Erythroblast (primary cell): ENCODE measurements at places on chromosomes 16 and 17.

DNA sequence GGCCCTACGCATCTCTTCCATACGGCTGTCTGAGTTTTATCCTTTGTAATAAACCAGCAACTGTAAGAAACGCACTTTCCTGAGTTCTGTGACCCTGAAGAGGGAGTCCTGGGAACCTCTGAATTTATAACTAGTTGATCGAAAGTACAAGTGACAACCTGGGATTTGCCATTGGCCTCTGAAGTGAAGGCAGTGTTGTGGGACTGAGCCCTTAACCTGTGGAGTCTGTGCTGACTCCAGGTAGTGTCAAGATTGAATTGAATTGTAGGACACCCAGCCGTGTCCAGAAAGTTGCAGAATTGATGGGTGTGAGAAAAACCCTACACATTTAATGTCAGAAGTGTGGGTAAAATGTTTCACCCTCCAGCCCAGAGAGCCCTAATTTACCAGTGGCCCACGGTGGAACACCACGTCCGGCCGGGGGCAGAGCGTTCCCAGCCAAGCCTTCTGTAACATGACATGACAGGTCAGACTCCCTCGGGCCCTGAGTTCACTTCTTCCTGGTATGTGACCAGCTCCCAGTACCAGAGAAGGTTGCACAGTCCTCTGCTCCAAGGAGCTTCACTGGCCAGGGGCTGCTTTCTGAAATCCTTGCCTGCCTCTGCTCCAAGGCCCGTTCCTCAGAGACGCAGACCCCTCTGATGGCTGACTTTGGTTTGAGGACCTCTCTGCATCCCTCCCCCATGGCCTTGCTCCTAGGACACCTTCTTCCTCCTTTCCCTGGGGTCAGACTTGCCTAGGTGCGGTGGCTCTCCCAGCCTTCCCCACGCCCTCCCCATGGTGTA, 1.5 kb downstream of the GAA start:
- no peak for DNase-seq

- no peak for DNase-seq
Measured at GRCh38 chr17:42476411-42476810, 17.7 kb downstream of the ATP6V0A1 start.

GRCh38 chr16:84314814-84315213, 20.1 kb downstream of the WFDC1 start:
- DNase-seq: no peak

- DNase-seq: no peak
Measured at GRCh38 chr17:52064791-52065211, 93.7 kb downstream of the CA10 start.

DNA sequence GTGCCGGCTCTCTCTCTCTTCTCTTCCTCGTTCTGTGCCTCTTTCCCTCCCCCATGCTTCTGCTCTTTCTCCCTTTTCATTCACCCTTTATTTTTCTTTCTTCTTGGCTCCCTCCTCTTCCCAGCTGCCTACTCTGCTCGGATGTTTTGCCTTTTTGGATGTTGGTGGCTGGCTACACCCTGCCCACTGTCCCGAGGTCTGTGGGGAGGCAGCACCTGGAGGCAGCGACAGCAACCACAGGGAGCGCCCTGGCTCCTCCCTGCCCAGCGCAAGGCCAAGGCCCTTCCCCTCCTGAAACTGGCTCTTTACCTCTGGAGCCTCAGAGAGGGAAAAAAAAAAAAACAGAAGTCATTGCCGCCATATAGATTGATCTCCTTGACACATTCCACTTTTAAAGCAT, 20.0 kb downstream of the CLUAP1 start:
- DNase-seq: no peak

GRCh38 chr17:78986649-78987328, 7.1 kb upstream of the LGALS3BP start:
- DNase-seq: no peak

GRCh38 chr16:3696425-3697218, 20.7 kb downstream of the TRAP1 start:
- DNase-seq: peak; percentile 92

DNA sequence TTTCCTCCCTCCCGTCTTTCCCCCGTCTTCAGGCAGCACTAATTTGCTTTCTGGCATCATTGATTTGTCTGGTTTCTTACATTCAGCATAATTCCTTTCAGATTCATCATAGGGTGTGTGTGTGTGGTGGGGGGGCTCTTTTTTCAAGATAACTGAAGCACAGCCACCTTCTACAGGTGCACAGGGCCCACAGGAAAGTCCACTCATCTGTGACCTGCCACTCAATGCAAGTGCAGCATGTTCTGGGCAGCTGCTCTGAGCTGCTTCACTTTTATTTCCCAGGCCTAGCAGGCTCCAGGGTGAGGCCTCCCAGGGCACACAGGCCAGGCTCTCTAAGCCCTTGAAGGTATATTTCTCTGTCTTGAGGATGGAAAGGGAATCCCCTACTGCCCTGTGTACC, 35.2 kb upstream of the MYH10 start:
- no peak for DNase-seq

- no peak for DNase-seq
Measured at GRCh38 chr17:60602871-60603270, 2.9 kb downstream of the PPM1D start.

GRCh38 chr17:79305768-79306423, 231.3 kb downstream of the ENGASE start:
- no peak for DNase-seq

DNA sequence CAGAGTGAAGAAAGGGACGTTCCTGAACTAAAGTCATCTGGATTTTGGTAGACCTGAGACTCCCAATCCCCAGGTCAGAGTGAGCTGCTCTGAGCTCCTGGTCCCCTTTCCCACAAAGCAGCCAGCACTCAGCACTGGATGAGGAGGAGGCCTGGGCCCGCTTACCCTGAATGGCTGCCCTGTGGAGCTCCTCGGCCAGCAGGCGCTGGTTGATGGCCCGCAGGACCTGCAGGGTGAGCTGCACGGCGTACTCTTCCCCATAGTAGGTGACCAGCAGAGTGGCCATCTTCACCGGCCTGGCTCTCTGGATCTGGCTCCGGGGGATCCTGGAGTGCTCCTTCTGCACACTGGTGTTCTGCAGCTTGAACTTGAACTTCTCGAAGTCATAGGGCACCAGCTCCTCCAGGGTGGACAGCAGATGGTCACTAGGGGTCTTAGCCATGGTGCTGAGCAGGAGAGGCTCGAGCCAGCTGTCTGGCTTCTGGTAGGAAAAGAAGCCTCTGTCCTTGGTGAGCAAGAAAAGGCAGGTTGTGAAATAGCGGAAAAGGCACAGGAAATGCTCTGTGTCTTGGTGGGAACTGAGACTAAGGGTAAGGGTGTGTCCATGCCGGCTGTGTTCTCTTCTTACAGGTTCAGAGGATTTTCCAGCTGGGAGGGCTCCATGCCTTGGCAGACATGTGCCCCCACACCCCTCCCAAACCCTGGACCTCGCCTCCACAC, at the start of gene MEFV:
MEFV (minus strand) TSS at position 488 of the 720 bp plus-strand sequence; CDS start at position 442, 46 bp downstream.
- DNase-seq: no peak

DNA sequence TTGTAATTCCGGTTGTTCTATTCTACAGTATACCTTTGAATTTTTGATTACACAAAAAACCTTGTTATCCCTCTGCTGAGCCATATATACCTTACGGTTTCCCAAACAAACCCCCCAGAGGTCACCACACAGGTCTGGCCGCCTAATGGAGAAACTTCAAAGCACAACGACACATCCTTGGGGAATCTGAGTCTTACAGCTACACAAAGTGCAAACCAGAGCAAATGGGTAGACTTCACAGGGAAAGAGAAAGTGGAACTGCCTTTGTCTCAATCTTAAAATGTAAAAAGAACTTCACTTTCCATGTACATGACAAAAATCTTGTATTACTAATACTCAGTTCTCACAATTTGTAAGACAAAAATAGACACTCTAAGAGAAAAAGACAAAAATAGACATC, 2.7 kb downstream of the FBXO31 start:
- no peak for DNase-seq

- no peak for DNase-seq
Measured at GRCh38 chr17:65794572-65794971, 233.1 kb upstream of the AXIN2 start.

DNA sequence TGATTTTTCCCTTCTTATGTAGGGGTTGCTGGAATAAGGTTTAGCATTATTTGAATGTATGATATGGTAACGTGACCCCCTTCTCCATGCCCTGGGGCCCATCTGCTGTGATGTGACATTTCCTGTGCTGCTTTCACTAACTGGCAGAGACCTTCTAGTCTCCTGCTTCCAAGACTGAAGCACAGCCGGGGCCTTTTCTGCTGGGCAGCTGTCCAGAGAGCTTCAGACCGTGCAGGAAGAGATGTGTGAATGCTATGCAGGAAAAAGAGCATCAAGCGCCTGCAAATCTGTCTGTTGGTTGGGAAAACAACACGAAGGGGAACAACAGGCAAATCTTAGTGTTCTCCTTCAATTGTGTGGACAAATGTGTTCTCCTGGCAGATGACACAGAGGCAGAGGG, 128.5 kb downstream of the SPACA3 start:
- no peak for DNase-seq

- DNase-seq: no peak
Measured at GRCh38 chr17:33299115-33299514, 6.0 kb upstream of the ASIC2 start.
